Frontal cortex (tissue), 4 donors: ENCODE measurements at places on chromosomes 13 and 19. TPM values are rescaled to one million over a fixed set of nuclear protein-coding genes. Genes with fewer than 3 reads are reported as not detected.

The FAM98C gene
- 14.3 TPM for total RNA-seq

The SLC1A6 gene
- total RNA-seq, result 54.6 TPM

The DMKN gene
- under 0.01 TPM for total RNA-seq

The SHC2 gene
- total RNA-seq, result 9.8 TPM

The SOHLH2 gene
- total RNA-seq, result 4.9 TPM

The RPL28 gene
- 112 TPM for total RNA-seq

The B3GLCT gene
- 22.4 TPM for total RNA-seq

The OVOL3 gene
- total RNA-seq, result not detected

The LPAR2 gene
- 14.7 TPM for total RNA-seq

The TMEM38A gene
- total RNA-seq, result 8.6 TPM

The PSG5 gene
- not detected for total RNA-seq

The ZSCAN4 gene
- total RNA-seq, result not detected

The TUBB4A gene
- total RNA-seq, result 106 TPM

The MRPL4 gene
- total RNA-seq, result 10.2 TPM

The RAB20 gene
- total RNA-seq, result 2.0 TPM

The ZNF841 gene
- total RNA-seq, result 52.6 TPM

The GDF15 gene
- total RNA-seq, result not detected

The LILRA1 gene
- not detected for total RNA-seq

The ZGLP1 gene
- total RNA-seq, result 1.6 TPM

The NRTN gene
- not detected for total RNA-seq

The ETFB gene
- total RNA-seq, result 41.2 TPM

The GGN gene
- total RNA-seq, result 0.82 TPM

The CD22 gene
- total RNA-seq, result not detected

The PCDH17 gene
- total RNA-seq, result 94.2 TPM

The EDDM13 gene
- not detected for total RNA-seq

The RGCC gene
- 17.1 TPM for total RNA-seq

The SLC25A30 gene
- 8.6 TPM for total RNA-seq

The CYP2A6 gene
- not detected for total RNA-seq

The FFAR2 gene
- under 0.01 TPM for total RNA-seq

The KLF5 gene
- 1.6 TPM for total RNA-seq

The LRRC8E gene
- total RNA-seq, result not detected

The ZNF546 gene
- total RNA-seq, result 15.9 TPM

The LACC1 gene
- 9.4 TPM for total RNA-seq

The SPC24 gene
- 6.9 TPM for total RNA-seq

The NANOS2 gene
- total RNA-seq, result not detected

The ZNF729 gene
- not detected for total RNA-seq

The CYP2A7 gene
- total RNA-seq, result not detected

The SPIB gene
- under 0.01 TPM for total RNA-seq

The IGFLR1 gene
- total RNA-seq, result 2.9 TPM

The LYPD3 gene
- under 0.01 TPM for total RNA-seq

The CA11 gene
- 12.6 TPM for total RNA-seq

The ZNF429 gene
- total RNA-seq, result 28.5 TPM

The CEACAM3 gene
- not detected for total RNA-seq

The ERVK3-1 gene
- total RNA-seq, result 22.4 TPM

The ZNF844 gene
- 13.5 TPM for total RNA-seq

The NECTIN2 gene
- 26.1 TPM for total RNA-seq

The NCAN gene
- total RNA-seq, result 162 TPM
